ENCODE measurements at places on chromosomes 12 and 14. TPM values are rescaled to one million over a fixed set of nuclear protein-coding genes. Genes with fewer than 3 reads are reported as not detected.

The EIF2S3B gene
- total RNA-seq = 0.99 TPM

The TMCC3 gene
- total RNA-seq = 9.8 TPM

The SPRYD4 gene
- total RNA-seq = 1.4 TPM

The GPR84 gene
- total RNA-seq = 0.79 TPM

The EXOC3L4 gene
- 0.30 TPM for total RNA-seq

The RASAL1 gene
- 8.1 TPM for total RNA-seq

The MIP gene
- not detected for total RNA-seq

The RPGRIP1 gene
- 0.10 TPM for total RNA-seq

The P3H3 gene
- 28.4 TPM for total RNA-seq

The BATF gene
- 1.4 TPM for total RNA-seq

The ARMH4 gene
- total RNA-seq = 13.8 TPM

The SYNE3 gene
- total RNA-seq = 13.9 TPM

The EPS8 gene
- 71.0 TPM for total RNA-seq

The TSPAN11 gene
- 10.0 TPM for total RNA-seq

The ADAM21 gene
- total RNA-seq = 0.10 TPM

The KLRB1 gene
- 0.79 TPM for total RNA-seq

The RERG gene
- total RNA-seq = 18.6 TPM

The TUNAR gene
- total RNA-seq = not detected

The GPX2 gene
- 0.20 TPM for total RNA-seq

The LRRC10 gene
- 0.10 TPM for total RNA-seq

The GDF3 gene
- not detected for total RNA-seq

The CNTN1 gene
- 28.9 TPM for total RNA-seq

The GIT2 gene
- total RNA-seq = 30.4 TPM

The CMTM5 gene
- total RNA-seq = 2.7 TPM

The BHLHE41 gene
- 6.2 TPM for total RNA-seq

The SPIC gene
- total RNA-seq = not detected

The TMEM19 gene
- 36.8 TPM for total RNA-seq

The GPR137C gene
- 3.0 TPM for total RNA-seq

The GNB3 gene
- 2.2 TPM for total RNA-seq

The LMO3 gene
- 8.9 TPM for total RNA-seq

The KRT85 gene
- total RNA-seq = 98.6 TPM

The RPL36AL gene
- total RNA-seq = 101 TPM

The SLCO1C1 gene
- 2.1 TPM for total RNA-seq

The NYNRIN gene
- 33.0 TPM for total RNA-seq

The MUCL1 gene
- 90.0 TPM for total RNA-seq

The LRTM2 gene
- total RNA-seq = 0.20 TPM

The CATSPERB gene
- 0.89 TPM for total RNA-seq

The MANSC4 gene
- total RNA-seq = not detected

The FLRT2 gene
- 32.6 TPM for total RNA-seq

The KRT77 gene
- 110 TPM for total RNA-seq

The ZFHX2 gene
- 0.39 TPM for total RNA-seq

The WNT1 gene
- not detected for total RNA-seq

The DIO2 gene
- 8.6 TPM for total RNA-seq

The FAR2 gene
- total RNA-seq = 30.7 TPM

The COX14 gene
- total RNA-seq = 34.8 TPM

The B3GNT4 gene
- total RNA-seq = 0.59 TPM

The ASCL1 gene
- not detected for total RNA-seq

The FGF23 gene
- not detected for total RNA-seq

The STK38L gene
- total RNA-seq = 36.2 TPM

The MORN3 gene
- total RNA-seq = 0.59 TPM

The TRPV4 gene
- total RNA-seq = 4.2 TPM

Data from skin of body (tissue), 3 donors.